ENCODE measurements at places on chromosomes 12 and 14.

DNA sequence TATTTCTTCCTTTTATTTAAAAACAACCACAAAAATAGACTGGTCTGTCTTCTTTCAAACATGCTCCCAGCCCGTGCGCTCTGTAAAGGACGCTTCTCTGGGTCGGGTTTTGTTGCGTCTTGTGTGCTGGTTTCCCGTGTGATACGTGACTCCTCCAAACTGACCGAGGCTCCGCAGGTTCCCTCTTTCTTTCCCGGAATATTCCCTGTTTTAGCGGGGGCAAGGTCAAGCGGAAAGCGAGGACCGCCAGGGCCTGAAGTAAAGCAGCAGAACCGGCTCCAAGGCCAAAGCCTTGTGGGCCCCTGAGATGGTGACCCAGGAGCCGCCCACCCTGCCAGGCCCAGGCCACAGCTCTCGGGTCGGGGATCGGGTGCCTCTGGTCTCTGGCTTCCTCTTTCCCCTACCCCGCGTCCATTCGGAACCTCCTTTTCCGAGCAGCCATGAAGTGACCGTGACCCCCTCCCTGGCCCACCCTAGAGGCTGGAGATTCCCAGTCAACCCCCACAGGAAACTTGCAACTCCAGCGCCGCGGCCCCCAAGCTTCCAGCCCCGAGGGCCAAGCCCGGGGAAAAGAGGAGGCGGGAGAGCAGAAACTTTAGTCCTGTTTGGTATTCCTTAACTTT lies 885 bp upstream of the HOXC10 start:
- DNase-seq = no peak

GRCh38 chr12:57850854-57851430 lies 4.4 kb upstream of the CTDSP2 start:
- DNase-seq = no peak

GRCh38 chr14:55756078-55756477 lies 176.1 kb downstream of the KTN1 start:
- DNase-seq = no peak

GRCh38 chr14:64899958-64900357 lies 14.3 kb upstream of the CHURC1 start:
- DNase-seq = no peak

GRCh38 chr12:100851637-100852036 lies 57.1 kb downstream of the ANO4 start:
- DNase-seq = no peak

- DNase-seq = no peak
These were observed 28.4 kb upstream of the BDKRB2 start for GRCh38 chr14:96176275-96176674.

DNA sequence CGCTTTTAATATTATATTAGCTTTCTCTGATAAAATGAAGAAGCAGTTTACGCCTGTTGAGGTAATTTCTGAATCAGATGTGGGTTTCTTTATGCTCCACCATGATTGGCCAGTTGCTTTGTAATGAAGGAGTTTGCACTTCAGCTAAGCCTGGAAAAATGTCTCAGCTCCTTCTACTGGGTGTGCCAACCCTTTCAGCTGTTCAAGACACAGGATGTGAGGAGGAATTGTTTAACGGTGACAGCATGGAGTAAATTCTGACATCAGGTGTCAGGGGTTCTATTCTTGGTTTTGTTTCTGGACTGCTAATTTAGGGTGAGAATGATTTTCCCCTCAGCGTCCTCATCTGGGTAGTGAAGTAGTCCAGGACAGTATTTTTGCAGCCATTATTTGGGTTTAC lies 43.5 kb downstream of the FLRT2 start:
- no peak for DNase-seq

- no peak for DNase-seq
These were observed 952.5 kb upstream of the ATXN7L3B start for GRCh38 chr12:73585136-73585535.

- no peak for DNase-seq
These were observed 4.5 kb downstream of the ARHGEF40 start for GRCh38 chr14:21074398-21075272.

- DNase-seq = no peak
These were observed 652 bp upstream of the SELPLG start for GRCh38 chr12:108634341-108634751.

DNA sequence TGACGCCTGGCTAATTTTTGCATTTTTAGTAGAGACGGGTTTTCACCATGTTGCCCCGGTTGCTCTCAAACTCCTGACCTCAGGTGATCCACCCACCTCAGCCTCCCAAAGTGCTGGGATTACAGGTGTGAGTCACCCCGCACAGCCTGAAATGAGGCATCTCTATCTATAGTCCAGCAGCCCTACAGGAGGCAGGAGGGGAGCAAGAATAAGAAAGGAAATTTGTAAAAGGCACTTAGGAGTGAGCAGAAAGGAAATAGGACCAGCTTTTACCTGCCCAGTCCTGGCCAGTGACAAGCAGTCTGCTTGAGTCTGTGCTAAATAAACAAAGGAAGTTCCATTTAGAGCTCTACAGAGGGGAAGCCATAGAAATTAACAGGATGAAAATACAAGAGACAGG lies 15.0 kb upstream of the PSMA6 start:
- no peak for DNase-seq

DNA sequence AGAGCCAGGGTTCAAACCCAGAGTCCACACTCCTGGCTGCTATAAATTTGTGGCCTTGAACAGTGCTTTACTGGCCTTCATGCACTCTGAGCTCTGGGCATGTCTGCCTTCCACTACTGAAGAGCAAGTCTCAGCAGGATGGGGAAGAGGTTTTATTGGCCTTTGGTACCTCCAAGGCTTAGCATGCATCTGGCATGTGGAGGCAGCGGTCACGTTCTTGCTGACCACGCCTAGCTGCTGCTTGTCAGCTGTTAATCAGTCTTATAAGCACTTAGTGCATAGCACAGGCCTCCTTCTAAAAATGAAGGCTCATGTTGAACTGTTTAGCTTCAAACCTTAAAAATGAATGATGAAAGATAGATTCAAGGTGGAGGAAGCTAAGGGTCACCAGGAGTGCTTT lies 177.5 kb downstream of the PELI2 start:
- no peak for DNase-seq
